NCI-H510A treated with DMSO at 0.1 percent for 48 hours (cell line): ENCODE measurements at places on chromosomes 1 and 21.

DNA sequence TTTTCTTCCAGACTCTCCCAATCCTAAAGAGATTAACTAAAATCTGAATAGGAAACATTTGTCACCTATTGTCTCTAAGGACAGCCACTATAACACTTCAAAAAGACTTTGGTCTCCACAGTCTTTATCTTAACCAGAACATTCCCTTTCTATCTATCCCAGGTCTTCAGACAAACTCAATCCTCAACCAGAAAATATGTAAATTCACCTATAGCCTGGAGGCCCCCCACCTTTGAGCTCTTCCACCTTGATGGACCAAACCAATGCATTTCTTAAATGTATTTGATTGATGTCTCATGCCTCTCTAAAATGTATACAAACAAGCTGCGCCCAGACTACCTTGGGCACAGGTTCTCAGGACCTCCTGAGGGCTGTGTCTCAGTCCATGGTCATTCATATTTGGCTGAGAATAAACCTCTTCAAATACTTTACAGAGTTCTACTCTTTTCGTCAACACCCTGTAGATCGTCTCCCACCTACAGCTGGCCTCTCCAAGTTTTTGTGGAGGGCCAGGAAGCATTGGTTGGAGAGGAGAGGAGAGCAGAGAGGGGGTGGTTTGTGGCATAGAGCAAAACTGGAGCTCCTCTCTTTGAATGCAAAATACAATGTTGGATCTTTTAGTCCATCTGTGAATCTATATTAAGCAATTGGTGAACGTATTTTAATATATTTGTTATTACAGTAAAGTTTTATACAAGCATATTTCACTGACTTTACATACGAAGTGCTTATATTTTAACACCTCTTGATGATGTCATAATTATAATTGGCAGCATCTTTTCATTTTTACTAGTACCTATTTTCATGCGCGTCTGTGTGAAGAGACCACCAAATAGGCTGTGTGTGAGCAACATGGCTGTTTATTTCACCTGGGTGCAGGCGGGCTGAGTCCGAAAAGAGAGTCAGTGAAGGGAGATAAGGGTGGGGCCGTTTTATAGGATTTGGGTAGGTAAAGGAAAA is 230.7 kb upstream of the DUSP10 start:
- no peak for DNase-seq

DNA sequence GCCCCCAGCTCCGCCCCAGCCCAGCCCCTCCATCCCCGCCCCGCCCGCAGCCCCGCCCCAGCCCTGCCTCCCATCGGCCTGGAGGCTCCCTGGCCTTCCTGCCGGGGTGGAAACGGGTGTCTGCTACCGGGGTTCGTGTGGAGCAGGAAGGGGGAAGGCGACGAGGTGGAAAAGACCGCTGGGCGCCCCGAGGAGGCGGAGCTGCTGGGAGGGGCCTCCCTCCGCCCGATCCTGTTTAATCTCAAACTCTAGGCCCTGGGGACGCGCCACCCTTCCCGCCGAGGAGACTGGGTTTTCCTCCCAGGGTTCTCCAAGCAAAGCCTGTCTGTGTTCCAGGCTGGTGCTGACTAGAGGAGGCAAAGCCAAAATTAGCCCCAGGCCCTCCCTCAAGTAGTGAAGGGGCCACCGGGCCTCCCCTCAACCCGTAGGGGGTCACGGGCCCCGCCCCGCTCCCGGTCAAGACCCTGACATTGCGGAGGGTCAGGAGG is 16.2 kb upstream of the TTLL10 start:
- no peak for DNase-seq

DNA sequence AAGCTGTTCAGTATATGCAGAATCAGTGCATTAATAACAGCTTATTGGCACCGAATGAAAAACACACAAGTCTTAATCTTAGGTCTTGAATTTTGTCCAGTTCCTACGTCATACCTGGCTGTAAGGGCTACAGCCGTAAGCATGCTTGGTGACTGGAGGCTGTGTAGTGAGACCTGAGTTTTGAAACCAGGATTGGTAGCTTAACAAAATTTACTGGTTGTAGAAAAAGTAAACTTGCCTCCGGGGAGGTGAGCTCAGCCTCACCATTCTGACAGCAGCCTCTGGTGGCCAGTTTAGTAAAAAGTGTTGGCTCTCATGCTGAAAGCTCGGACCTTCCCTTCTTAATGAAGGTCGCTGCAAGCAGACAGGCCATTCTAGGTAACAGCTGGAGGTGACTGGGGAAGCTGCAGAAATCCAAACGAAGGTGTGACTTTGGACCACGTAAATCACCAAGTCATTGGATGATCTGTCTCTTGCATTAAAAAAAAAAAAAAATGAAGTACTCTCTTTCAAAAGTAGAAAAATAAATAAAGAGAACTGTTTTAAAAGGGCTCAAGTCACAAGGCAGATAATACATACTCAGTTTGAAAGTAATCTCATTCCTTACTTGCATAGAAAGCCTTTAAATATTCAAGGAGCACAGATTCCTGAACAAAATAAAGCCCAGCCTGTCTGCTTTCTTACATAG is 48.9 kb downstream of the HLCS start:
- DNase-seq, result no peak

GRCh38 chr1:162294015-162294414 is 82.6 kb downstream of the SPATA46 start:
- DNase-seq, result no peak

- no peak for DNase-seq
These were observed 1.0 kb downstream of the DMRTB1 start for GRCh38 chr1:53460211-53460634.

GRCh38 chr21:32207406-32207716 is 71.5 kb downstream of the MIS18A start:
- peak; percentile 17 for DNase-seq

DNA sequence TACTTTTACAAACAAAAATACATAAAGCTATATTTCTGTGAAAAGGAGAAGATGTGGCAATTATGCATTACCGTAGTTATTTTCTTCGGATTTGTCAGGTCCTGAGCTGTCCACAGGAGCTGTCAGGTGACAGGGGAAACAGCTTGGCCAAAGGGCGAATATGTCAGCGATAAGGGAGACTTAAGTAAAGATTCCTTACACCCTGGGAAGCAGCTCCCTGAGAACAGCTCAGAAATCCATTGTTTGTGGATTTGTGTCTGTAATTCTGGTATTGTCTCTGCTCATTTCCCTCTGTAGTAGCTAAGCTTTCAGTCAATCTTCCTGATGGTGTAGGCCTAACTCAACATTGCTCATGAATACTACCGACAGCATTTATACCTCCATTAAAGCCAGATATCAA is 7.1 kb upstream of the CD34 start:
- no peak for DNase-seq

DNA sequence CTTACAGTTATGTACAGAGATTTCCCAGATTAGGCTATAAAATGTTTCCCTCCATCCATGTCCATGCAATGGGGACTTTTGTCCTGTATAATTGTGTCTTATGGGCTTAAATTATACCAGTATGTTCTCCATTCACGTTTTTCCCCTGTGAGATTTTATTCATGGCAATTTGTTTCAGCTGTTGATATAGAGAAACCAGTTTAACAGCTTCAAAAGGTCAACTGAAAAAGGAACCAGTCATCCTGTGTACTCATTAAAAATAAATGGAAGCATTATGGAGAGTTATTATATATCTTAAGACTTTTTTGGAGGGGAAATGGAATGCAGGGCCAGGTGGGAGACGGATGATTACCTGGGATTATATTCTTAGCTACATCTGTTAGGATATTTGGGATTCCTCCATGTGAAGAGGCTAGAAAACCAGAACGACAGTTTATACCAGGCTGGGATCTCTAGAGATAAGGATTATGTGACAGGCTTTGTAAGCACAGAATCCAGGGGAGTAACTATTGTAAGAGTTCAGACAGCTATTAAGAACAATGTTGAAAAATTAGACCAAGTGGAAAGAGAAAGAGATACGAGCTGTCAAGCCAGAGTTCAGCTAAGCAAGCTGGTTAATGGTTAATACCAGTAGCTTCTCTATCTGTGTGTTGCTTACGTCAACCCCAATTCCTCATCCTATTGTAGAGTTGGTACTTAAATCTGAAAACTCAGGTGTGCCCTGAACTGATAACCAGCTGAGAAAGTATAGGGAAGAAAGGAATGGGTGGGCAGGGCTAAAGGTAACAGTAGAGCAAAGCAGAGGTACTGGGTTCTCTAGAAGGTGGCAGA is 12.4 kb upstream of the ZNF697 start:
- DNase-seq, result peak; percentile 44

DNA sequence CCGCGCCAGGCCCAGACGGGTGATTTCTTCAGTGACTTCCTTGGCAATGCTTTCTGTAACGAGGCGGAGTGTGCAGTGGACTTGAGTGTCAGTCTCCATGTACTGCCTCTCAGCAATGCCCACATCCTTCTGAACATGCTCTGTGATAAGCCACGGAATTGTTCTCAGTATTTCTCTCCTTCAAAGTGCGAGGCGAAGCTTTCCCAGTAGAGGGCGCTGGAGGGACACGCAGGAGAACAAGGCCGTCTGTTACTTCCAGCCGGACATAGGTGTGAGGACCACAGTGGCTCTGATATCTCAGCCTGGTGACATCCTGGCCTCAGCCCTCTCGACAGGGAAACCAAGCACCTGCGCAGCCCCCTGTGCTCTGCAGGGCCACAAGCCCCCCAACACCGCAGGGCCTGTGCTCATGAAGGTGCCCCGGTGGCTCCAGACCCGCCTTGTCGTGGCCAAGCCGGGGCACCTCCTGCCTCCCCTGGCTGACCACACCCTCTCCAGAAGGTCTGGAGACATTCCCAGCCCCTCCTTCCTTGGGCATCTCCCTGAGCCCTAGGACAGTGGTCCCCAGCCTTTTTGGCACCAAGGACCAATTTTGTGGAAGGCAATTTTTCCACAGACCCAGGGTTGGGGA is 46.1 kb upstream of the BACE2 start:
- peak; percentile 73 for DNase-seq
